NCI-H510A treated with DMSO at 0.1 percent for 48 hours (cell line): ENCODE measurements at places on chromosomes 1 and 21.

DNA sequence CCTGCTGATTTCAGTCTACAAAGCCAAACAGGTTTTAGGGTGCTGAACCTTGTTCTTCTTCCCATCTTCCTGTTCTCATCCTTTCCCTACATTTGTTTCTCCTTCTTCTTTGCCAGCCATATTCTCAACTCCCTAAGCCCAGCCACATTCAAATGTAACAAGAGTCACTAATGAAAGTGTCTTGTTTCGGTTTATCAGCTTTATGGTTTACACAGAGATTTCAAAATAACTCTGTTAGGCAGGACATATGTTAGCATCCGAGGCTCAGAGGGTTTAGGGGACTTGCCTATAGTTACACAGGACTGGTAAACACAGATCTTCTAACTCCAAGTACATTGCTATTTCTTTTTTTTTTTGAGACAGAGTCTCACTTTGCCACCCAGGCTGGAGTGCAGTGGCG, 61.3 kb downstream of the NDUFS5 start:
- no peak for DNase-seq

GRCh38 chr1:112935461-112936111, 20.4 kb downstream of the SLC16A1 start:
- no peak for DNase-seq

- DNase-seq, result no peak
These were observed 306.5 kb downstream of the AJAP1 start for GRCh38 chr1:4960782-4961475.

GRCh38 chr21:38126666-38127303, 130.0 kb upstream of the KCNJ15 start:
- DNase-seq, result peak; percentile 80

- no peak for DNase-seq
These were observed 6.3 kb upstream of the GOLT1A start for GRCh38 chr1:204219971-204220616.
